Stimulated activated CD8-positive, alpha-beta memory T cell treated with anti-CD3 and anti-CD28 coated beads, Interleukin-4, amount 100 ng/mL, for 1 hour (primary cell): ENCODE measurements at places on chromosomes 7 and 10.

DNA sequence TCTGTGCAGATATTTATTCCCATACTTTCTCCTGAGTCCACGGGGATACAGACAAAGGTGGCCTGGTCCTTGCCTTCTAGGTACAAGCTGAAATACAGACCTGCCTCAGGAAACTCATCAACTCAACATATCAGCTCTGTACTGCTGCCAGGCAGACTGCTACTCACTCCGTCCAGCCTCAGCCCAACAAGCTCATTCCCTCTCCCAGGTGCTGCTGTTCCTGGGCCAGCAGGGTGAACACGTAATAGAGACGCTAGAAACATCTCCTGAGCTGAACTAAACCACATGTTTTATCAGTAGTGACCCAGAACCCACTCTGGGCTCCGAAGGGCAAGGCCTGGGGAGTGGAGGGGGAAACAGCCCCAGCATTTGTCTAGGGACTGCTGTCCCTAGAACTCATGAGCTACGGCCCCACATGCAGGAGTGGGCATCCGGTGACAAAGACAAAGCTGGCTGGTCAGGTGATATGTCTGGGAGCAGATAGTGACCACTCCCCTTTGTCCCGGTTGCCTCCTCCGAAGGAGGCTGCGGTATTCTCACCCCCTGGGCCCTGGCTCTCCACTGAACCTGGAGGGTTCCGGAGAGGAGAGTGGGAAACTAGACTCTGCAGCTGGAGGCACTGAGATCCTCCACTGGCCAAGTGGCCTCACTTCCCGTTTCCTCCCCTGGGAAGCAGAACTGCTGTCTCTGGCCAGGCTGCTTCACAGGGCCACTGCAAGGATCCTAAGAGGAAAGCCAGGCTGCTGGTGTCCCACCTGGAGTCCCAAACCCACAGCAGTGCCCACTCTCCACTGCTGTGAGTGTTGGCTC, 116.1 kb downstream of the FAM53B start:
- no peak for DNase-seq

DNA sequence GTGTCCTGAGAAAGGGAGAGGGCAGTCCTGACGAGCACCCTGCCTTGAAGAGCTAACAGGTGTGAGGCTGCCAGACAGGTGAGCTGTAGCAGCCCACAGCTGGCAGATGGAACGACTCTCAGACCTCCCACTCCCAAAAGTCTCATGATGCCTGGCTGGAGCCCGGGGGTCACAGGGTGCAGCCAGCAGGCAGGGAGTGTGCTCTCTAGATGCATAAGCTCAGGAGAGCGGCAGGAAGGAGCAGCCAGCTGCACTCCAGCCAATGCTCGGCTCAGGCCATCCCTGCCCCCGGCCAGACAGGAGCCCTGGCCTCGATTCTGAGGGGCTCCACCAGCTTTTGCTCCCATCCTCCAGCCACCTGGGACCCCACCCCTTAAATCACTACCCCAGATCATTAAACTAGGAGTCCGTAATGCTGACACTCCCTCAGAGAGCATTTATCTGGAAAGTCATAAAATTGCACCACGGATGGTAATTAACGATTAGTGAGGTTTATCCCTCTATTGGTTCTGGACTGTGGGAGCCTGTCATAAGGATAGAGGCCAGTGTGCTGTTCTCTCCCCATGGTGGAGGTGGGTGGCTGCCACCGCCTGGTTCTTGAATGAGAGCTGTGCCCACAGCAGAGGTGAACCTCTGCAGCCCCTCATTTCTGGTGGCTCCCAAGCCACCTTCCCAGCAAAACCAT, 63.5 kb upstream of the ZMIZ1 start:
- no peak for DNase-seq

DNA sequence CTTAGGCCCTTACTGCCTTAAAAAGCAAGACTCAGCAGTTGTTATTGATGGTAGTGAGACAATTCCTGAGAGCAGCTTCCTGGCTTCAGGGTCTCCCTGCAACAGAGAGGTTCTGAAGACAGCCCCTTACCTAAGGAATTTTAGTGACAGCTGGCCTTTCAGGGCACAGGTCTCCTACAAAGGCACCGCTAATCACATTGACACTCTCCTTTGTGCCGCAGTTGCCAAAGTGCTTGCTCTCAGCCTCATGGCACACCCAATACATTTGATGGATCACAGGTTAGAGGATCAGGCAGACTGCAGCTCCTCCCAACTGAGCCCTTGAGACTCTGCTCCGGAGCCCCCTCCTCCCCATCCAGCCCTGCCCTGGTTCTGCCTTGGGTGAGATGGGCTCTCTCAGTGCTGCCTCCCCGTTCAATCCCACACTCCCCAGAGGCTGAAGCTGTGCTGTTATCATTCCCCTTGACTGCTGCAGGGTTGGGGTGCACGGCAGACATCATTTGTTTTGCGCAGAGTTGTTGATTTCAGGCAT, 198.2 kb downstream of the EMX2 start:
- DNase-seq: no peak

DNA sequence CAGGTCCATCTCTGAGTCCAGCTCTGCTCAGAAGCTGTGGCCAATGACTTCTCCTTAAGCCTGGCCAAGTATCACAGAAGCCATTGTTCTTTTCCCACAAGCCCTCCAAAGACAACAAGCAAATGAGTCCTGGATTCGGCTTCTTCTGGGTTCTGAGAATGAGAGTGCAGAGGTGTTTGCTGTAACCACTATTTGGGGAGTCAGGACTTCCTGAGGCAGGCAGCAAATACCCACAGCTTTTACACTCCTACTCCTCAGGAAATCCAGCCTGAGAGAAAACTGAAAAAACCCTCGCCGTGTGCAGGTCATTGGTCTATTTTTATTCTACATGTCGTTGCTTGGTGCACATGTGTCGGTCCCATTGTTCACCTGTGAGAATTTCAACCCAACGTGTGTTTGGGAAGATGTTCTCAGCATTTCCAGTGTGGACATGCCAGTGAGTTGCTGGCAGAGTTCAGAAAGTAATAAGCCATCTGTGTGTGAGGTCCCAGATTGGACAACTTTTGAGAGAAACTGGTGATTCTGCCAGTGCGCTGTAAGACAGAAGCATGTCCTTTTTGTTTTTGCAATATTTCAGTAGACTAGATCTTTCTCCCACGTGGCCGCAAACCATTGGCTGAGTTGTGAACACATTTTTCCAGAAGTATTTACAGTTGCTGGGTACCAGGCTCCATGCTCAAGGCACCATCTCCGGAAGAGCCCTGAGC, 121.6 kb upstream of the LYZL2 start:
- DNase-seq: no peak

- DNase-seq: no peak
Measured at GRCh38 chr7:894927-895450, 18.6 kb downstream of the GET4 start.

DNA sequence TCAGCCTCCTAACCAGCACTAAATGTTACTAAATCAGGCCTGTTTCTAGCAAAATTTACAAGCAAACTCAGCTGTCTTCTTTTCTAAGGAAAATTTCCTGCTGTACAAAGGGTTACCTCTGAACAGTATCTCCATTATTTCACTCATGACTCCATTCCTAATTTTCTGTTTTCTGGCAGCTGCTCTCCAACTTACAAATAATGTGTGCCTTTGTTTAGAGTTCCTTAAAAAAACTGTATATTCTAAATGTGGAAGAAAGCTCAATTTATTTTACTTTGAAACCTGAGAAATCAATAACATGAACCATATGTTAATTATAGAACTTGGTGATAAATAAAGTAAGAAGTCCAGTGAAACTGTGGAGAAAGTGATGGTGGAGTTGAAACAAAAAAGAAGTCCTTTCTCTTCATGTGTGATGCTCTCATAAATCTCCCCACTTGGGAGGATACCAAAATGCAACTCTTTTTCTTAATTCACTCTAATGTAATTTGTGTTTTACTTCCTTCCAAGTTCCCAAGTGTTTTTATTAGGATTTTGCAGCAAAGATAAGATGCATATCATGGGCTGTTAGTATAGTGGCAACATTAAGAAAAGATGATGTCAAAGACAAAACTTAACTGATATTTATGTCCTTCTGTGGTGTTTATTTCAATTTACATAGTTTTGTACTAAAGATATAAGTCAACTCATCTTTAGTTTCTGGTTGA, 74.8 kb downstream of the CDK6 start:
- DNase-seq: no peak

DNA sequence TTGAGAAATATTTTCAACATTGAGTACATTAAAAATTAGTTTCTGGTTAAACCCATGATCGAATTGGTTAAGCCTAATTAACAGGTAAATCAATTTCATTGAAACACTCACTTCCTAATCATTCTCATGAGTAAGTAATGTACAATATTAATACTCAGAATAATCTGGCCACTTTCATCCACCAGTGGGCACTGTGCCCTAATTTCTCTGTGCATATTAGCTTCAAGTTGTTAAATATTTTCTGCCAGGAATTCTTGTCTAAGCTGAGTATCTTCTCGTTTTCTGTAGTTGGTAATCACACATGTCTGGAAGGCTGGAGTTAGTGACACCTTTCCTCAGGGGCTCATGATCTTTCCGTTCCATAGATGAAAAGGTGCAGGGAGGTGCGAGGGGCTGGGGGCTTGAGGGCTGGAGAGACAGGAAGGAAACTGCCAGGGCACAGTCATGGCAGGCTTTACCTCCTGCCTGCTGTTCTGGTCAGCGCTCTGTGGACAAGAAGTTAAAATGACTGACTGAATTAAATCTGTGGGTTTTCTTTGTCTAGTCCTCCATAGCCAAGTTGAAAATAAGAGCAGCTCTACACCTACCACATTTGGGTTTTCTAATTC, 71.9 kb downstream of the WIPF3 start:
- DNase-seq: no peak

GRCh38 chr7:151261529-151261928, 13.0 kb upstream of the SMARCD3 start:
- no peak for DNase-seq

DNA sequence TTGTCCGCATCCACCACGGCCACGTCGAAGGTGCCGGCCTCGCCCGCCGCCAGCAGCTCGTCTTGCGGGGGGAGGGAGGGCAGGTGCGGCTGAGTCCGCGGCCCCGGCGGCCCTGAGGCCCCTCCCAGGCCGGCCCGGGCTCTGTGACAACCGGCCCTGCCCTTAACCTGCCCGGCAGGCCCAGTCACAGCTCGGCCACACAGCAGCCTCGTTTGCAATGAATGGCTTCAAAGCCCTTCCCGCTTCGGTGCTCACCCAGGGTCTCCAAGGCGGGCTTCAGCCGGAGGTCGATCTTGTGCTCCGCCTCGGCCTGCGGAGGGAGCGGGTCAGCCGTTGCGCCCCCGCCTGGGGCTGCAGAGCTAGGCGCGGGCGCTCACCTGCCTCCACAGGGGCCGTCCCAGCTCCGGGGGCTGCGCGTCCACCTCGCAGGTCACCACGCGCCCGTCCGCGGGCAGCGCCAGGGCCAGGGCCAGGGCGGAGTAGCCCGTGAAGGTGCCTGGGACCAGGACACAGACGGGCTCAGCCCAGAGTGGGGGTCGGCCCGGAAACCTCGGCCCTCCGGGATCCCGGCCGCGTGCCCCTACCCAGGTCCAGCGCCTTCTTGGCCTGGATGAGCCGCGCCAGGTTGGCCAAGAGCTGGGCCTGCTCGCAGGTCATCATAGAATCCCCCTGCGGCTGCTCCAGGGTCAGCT, 928 bp downstream of the COMTD1 start:
- DNase-seq: no peak

GRCh38 chr7:102828286-102828685, 79.5 kb downstream of the FAM185A start:
- no peak for DNase-seq

DNA sequence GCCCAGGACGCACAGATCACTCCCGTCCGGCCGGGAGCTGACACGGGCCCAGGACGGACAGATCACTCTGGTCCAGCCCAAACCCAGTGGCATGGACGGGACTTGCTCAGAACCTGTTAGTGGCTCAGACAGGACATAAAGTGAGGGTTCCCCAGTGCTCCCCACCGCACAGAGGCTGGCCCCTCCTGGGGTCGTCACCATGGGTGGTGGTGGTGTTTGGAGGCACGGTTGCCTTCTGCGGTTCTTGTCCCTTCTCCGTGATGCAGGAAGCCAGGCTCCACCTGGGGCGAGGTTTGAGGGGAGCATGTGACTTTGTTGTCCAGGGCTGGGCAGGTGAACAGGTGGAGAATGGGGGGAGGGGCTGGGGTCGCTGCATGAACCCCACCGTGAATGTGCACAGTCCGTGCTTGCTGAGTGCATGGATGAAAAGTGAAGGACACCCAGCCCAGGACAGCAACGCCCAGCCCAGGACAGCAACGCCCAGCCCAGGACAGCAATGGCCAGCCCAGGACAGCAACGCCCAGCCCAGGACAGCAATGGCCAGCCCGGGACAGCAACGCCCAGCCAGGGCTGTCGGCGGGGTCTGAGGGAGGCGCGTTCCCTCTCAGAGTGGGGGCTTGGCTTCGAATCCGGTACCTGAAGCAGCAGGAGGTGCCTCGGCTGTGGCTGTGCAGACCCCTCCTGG, 26.7 kb downstream of the FAM20C start:
- no peak for DNase-seq

DNA sequence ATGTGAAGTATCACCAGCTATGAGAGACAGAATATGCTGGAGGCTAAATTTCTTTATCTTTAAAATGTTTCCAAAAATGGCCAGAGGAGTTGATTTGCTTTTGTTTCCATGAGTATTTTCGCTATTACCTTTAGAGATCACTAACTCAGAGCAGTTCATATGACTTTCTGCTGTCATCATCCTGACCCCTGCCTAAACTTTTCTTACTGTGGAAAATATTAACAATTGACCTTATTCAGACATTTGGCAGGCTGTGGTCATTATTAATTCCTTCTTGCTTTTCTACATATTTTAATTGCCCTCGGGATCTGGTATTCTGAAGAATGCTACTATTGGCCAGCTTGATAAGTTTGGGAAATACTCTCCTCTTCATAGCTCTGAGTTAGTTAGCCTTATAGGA, 156.5 kb downstream of the EXOC4 start:
- DNase-seq: no peak

DNA sequence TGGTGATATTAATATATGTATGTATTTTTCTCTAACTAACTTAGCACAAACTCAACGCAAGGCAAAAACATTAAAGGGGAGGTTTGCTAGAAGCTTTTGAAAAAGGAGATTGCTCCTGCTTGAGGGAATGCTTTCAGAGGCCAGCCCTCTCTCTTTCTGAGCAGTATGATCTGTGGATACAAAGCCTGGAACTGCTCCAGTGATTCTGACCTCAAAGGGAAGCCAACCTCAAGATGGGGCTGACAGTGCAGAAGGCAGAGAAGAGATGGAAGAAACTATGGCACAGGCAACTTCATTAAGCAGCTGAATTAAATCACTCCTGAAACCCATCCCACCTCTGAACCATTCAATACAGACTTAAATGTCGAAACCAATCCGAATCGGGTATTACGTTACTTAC, 102.4 kb downstream of the USP6NL start:
- no peak for DNase-seq

DNA sequence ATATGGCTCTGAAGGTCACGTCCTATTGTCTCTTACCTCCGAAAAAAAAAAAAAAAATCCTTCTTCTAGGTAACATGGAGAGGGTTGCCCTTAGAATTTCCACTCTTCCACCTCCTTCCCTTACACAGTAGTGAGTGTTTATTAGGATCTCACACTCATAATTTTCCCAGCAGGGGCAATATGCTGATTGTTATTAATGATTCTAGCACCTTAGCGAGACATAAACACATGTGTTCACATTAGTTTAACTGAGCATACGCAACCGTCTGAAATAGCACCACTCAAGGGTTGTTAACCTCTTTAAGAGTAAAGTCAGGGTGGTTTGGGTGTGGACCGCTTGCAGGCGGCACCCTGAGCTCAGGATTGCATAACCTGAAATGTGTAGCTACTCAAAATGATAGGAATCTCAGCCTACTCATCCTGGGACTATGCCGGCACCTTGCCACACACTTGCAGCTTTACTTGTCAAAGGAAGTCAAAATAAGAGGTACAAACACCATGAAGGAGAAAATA, 52.2 kb downstream of the CPEB3 start:
- no peak for DNase-seq
